ENCODE measurements at places on chromosomes 6 and 20.

- DNase-seq: no peak
These were observed 147.9 kb downstream of the TFAP2B start for GRCh38 chr6:50966532-50966931.

- DNase-seq: no peak
These were observed 6.0 kb downstream of the PCMT1 start for GRCh38 chr6:149755300-149756260.

- no peak for DNase-seq
These were observed 20.7 kb downstream of the NOL4L start for GRCh38 chr20:32564440-32564839.

DNA sequence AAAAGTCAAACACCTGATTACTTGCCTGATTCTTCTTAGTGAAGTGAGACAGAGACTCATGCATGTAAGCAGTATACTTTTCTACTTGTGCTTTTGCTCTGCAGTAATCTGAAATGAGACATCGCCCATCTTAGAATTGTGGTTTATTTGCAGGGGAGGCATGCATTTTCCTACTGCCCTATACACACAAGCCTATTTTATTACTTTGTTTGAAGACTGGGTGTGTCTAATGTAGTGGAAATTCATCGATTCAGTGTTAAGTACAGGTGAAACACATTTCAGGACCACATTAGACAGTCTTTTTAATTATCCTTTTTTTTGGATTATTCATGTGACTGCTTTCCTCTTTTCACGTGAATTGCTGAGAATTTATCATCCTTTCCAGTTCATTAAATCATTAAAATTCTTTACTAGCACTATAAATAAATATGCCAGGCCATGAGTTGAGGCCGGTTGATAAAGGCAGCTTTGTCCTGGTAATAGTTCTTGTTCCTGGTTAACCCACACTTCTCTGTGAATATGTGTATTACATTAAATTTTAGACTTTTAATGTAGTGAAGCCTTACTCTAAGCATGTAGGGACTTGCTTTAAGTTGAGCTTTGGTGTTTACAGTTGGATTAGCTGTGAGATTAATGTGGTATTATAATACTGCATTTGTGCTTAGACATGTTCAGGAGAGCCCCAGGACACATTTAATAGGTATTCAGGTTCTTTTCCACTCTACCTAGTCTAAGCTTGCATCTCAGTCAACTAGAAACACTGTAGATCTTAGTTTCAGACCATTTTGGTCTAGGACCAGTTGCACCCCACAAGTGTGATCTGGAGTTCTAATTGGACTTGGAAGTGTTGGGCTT lies 10.8 kb upstream of the BTBD3 start:
- no peak for DNase-seq

DNA sequence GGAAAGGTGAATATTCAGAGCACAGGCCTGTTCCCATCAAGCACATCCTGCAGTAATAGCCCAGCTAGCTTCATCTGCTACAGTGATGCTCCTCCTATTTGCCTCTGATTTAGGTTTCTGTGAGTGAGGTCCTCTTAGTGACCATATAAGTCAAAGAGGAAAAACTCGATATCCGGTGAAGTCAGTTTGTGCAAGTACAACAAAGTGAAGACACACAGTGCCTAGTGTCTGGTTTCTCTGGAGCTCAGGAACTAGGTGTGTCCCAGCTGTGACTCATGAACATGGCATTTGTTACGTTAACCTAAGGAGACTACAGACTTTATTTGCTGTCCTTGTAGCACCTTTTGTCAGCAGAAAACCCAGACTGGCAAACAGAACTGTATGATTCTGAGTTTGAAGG lies 33.9 kb downstream of the EDN1 start:
- DNase-seq: no peak

GRCh38 chr6:41728954-41729353 lies 6.5 kb downstream of the TFEB start:
- no peak for DNase-seq
